ENCODE measurements at places on chromosomes 3 and 15.

DNA sequence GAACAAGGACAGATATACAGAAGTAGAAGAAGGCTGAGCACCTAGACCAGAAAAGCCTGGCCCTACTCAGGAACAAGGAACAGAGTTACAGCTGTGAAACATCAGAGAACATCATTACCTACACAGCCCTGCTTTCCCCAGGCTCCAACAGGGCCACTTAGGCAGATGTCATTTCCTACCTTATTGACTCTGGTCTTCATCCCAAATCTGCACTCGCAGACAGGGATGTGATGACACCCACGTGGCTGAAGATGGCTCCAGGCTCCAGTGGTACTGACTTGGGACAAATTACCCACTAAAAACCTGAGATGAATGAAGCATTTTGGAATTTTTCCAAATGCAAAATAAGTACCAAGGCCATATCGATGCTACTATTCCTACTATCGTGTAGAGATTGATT, 18.0 kb upstream of the SSUH2 start:
- DNase-seq, result no peak

DNA sequence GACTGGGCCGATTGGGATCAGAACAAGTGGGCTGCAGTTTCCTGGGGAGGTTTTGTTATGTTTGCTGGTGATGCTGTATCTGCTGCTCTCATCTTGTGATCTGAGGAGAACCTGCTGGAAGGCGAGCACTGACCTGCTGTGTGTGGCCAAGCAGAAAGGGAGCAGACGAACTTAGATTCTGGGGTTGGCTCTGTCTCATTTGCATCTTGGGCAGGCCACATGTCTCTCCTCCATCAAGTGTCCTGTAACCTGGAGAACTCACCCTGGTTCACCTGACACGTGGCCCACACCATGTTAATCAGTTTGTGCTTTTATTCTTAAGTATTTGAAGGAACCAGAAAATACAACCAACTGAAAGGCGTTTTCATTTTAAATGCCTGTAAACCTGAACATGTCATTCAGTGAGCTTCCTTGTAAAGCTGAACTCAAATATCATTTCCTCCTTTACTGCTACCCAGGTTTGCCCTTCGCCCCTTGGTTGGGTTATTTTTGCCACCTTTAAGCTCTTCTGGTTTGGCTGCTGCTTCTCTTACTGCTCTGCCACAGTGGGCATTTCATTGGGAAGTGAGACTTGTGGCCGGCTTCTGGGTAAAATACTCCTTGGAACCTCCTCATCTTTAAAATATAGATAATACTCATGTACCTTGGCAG, 33.5 kb upstream of the TRAK1 start:
- DNase-seq, result no peak

GRCh38 chr3:12423918-12424630, 60.2 kb upstream of the TSEN2 start:
- no peak for DNase-seq

- DNase-seq, result no peak
Measured at GRCh38 chr15:89383365-89384175, 48.9 kb upstream of the POLG start.

DNA sequence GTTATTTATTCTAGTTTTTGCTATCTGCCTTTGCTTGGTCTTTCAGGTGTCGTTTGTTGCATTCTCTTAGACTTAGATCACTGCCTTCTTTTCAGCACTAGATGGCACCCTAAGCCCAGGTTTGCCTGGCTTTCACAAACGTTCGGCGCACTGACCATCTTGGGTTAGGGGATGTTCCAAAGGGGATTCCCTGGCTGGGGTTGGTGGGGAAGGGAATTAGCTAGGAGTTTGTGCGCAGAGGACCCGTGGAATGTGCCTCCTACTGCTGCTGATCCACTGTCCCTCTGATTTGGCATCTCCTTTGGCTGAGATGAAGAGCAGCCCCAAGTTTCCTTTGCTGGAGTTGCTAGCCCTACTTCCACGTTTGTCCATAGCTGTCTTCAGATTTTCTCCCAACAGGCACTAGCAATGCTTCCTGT, 33.9 kb downstream of the PFN2 start:
- peak; percentile 30 for DNase-seq

GRCh38 chr3:146249921-146250320, 984 bp downstream of the PLSCR4 start:
- DNase-seq, result no peak

All from GM06990 (cell line).